Mononuclear cell (primary cell): ENCODE measurements at places on chromosomes 7 and 10. TPM values are rescaled to one million over a fixed set of nuclear protein-coding genes. Genes with fewer than 3 reads are reported as not detected.

Gene SPRN
- under 0.01 TPM for total RNA-seq

Gene CPVL
- total RNA-seq = 132 TPM

Gene PRKAR2B
- 62.1 TPM for total RNA-seq

Gene INMT
- 0.52 TPM for total RNA-seq

Gene SSC4D
- not detected for total RNA-seq

Gene DYDC2
- total RNA-seq = not detected

Gene STAG3
- total RNA-seq = 6.7 TPM

Gene OR2A1
- total RNA-seq = not detected

Gene DGKB
- total RNA-seq = not detected
